HT-29 (cell line): ENCODE measurements at places on chromosomes 3 and 15.

DNA sequence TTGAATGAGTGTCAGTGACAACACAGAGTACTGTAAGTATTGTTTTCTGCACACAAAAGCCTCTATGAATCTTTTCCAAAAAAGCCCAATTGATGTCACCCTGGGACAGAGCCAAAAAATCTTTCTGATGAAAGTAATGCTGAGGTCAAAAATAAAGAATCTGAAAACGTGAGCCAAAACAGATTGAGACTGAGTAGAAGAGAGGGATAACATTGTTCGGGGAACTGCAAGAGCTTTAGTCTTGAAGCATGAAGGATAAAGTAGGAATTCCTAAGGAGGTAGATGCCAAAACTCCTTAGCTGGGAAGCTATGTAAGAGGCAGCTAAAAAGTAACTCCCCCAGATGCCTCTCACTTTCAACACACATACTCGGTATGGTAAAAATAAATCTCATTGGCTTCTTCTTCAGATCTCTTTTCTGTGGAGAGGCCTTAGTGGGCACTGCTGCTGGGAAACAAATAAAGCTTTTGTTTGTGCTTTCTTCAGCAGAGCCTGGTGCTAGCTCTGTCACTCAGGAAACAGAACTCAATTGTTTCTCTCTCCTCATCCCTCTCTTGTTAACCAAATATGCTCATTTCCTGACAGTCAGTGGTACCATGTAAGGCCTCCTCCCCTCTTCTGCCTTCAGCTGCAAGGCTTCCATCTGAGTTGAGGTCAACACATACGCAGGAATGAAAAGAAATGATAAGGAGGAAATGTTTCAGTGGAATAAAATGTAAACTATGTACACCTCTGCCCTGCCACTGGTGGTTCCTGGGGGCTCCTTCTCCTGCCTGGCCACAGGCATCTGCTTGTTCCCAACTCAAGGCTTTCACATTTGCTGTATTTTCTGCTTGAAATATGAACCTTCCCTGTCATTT, 58.1 kb downstream of the CD200 start:
- no peak for DNase-seq

DNA sequence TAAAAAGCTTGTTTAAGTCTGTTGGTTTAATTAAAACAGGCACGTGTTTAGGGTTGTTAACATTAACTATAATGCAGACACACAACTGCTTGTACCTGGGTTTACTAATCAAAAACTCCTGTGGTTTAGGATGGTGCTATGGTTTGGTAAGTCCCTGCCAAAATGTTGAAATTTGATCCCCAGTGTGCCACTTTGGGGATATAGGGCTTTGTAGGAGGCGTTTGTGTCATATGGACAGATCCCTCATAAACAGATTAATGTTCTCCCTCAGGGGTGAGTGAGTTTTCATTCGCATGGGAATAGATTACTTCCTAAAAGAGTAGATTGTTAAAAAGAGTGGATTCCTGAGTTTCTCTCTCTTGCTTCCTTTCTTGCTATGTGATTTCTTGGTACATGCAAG, 18.7 kb upstream of the GK5 start:
- no peak for DNase-seq

GRCh38 chr3:172685331-172686214, 25.3 kb downstream of the NCEH1 start:
- peak; percentile 24 for DNase-seq

- DNase-seq, result no peak
Observed at GRCh38 chr3:186599142-186599784, 13.6 kb upstream of the AHSG start.

GRCh38 chr3:58621086-58621830, 44.1 kb upstream of the FAM107A start:
- DNase-seq, result no peak

GRCh38 chr3:23256741-23257435, 53.8 kb downstream of the UBE2E2 start:
- no peak for DNase-seq

GRCh38 chr3:39065197-39065596, 13.4 kb downstream of the WDR48 start:
- peak; percentile 34 for DNase-seq

GRCh38 chr3:47571391-47572175, 7.1 kb downstream of the CSPG5 start:
- no peak for DNase-seq

GRCh38 chr3:127490271-127491023, 100.1 kb downstream of the TPRA1 start:
- DNase-seq, result no peak

DNA sequence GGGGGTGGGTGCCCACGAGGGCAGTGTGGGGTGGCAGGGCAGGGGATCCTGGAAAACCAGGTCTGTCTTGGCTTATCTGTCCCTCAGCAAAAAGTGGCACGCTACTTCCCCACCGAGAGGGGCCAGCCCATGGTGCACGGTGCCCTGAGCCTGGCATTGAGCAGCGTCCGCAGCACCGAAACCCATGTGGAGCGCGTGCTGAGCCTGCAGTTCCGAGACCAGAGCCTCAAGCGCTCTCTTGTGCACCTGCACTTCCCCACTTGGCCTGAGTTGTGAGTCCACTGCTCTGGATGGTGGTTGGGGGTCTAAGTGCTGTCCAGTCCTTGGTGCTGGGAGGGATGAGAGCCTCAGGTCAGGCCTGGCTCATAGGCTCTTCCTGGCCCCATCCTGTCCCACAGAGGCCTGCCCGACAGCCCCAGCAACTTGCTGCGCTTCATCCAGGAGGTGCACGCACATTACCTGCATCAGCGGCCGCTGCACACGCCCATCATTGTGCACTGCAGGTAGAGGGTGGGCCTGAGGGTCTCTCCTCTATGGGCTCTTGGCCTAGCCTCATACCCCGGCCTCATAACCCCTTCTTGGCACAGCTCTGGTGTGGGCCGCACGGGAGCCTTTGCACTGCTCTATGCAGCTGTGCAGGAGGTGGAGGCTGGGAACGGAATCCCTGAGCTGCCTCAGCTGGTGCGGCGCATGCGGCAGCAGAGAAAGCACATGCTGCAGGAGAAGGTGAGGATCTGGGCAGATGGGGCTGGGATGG, 31.1 kb downstream of the PTPN23 start:
- no peak for DNase-seq

DNA sequence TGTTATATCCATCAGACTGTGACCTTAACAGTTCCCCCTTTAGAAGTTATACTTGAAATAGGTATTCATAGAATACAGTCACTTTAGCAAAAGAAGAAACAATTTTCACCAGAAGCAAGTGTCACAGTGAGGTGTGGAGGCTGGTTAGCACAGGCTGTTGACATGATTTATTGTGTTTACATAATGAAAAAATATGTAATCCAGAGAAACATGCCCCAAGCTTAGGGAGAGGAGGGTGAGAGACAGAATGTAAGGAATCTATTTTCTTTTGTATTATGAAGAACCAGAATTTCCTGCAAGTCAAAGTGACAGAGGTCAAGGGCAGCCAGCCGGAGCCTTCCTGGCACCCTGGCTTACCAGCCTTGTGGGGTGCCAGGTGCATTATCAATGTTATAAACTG, 4.0 kb downstream of the IL12A start:
- DNase-seq, result no peak

- DNase-seq, result no peak
Observed at GRCh38 chr3:94317017-94317416, 254.2 kb downstream of the NSUN3 start.

- DNase-seq, result no peak
Observed at GRCh38 chr3:198092276-198092675, 132.3 kb downstream of the LMLN start.

GRCh38 chr15:26771578-26772153, 1.2 kb downstream of the GABRB3 start:
- DNase-seq, result no peak

DNA sequence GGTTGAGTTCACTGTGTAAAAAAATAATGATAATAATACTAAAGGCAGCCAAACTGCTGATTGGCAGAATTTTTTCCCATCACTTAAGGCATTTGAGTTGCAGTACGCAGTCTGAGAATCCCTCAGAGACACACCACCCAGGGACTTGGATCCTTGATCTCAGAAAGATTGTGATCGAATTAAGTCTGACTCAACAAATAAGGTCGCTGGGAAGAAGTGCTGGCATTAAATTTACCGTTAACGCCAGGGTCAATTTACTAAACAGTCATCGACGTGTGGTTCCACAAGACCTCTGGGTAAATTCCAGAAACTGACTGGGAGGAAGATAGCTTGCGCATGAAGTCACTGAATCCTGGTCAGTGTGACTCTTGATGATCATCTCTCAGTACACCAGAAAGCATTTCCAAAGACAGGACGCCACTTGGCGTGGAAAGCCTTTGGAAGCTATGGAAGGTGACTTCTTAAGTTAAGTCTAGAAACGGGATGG, 48.3 kb upstream of the CGNL1 start:
- no peak for DNase-seq

GRCh38 chr15:99956022-99956775, 223.0 kb upstream of the LYSMD4 start:
- DNase-seq, result no peak

- DNase-seq, result no peak
Observed at GRCh38 chr3:97885931-97886824, 64.4 kb downstream of the CRYBG3 start.

DNA sequence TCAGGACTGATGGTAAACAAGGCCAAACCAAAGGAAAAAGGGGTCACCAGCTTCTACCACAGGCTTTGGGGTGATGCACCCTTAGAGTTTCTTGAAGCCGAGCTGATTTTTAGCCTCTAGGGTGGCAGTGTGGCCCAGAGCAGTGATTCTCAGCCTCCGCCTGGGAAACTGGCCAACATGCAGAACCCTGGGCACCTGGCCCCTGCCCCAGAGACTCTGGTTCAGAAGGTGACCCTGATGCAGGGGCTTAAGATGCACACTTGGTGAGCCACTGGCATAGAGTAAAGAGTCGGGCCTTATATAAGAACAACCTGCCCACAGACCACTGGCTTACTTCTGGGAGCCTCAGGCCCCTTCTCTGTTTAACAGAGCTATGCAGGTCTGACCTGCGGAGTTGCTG, 44.5 kb downstream of the SYNM start:
- DNase-seq, result no peak

DNA sequence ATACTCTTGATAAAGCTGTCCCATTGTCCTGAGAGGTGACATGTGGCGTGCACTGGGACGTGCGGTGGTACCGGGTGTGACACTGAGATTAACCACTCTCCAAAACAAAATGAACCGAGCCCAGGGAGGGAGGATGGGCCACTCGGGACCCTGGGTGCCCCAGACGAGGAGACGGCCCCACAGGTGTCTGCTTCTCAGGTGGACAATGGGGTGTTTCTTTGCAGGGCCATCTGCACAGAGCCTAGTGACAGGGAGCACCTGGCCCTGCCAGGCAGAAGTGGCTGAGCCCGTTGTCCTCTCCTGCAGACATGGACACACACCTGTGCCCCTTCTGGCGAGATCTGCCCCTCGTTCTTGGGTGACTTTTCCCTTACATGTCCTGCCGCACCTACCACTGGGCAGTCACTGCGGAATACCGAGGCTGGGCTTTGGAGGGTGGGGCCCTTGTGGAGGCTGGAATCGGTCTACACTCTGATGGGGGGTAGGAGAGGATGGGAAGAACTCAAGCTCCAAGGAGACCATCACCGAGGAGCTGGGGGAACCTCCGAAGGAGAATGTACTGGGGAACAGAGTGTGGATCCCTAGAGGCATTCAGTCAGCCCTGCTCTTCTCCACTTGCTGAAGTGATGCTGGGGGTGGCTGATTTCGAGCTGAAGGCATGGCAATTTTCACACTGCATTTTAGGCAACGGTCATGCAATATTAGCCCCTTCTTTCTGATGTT, 153.5 kb downstream of the ATP10A start:
- no peak for DNase-seq

DNA sequence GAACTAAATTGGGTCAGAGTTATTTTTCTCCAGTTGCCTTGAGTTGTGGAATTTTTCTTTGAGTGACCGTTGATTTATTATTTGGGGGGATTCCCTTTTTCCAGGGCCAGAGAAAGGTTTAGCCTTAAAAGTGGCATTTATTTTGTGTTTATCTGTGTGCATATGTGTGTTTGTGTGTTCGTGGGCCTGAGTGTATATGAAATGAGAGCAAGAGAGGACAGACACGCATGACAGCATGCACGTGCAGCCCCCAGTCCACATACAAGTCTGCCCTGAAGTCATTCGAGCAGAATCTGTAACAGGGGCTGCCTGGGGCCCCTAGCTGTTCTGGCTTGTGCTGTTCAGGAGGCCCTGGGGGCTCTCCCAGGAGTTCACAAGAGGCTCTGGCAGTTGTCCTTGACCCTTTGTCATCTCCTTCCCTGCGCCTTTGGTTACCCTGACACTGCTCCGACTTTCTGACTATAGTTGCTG, 18.3 kb upstream of the TRAK1 start:
- no peak for DNase-seq

DNA sequence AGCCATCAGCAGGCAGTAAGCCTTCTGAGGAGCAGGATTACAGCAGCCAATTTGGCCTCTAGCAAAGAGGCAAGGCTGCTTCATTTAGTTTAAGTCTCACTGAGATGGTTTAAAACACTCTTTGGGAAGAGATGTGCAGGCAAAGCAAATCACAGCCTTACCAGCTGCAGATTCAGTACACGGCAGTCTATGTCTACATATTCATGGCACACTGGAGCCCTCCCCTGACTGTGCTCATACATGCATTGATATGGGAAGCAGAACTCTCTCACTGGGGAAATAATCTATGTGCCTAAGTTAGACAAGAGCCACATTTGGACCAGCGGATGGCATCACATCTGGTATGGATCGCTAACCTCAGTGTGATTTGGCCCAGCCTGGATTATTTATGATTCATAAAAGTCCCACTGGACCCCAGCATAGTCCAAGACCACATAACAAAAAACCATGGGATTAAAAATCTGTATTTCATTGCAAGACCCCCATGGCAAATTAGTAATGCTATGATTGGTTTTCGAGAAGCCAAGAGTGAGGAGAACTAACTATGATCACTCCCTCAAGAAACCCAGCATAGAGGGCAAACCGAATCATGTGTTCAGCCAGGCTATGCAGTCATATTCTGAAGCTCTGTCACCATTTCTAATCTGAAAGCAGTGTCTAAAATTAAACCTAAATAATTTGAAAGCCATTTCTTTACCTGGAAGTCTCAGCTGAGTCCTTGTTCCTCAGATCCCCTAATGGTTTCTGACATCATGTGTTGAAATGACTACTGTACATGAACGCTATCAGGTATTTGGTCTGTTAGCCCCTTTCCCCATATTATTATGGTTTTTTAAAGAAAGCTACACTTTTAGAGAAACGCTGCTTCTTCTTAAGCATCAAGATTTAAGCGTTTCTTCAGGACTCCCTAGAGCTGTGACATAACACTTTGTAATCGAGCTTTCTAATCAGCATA, 1.2 kb downstream of the PRICKLE2 start:
- no peak for DNase-seq

DNA sequence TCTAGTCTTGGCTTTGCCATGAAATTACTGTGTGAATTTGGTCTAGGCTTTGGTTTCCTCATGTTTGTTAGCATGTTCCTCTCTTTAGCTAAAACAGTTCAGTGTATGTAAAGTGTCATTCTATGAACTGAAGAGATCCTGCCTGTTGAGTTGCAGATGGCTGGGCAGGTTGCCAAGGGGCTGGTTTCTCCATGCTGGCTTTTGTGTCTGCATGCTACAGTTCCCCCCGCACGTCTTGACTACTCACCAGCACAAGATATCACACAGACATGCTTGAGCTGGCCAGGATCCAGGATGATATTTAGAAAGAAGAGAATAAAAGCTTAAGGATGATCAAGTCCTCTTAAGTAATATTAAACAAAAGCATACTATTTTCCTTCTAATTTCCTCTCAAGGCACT, 90.2 kb downstream of the CERS3 start:
- DNase-seq, result peak; percentile 38

- DNase-seq, result no peak
Observed at GRCh38 chr3:132972333-132972732, 65.9 kb upstream of the TMEM108 start.
